ENCODE measurements at places on chromosomes 2 and 18.

DNA sequence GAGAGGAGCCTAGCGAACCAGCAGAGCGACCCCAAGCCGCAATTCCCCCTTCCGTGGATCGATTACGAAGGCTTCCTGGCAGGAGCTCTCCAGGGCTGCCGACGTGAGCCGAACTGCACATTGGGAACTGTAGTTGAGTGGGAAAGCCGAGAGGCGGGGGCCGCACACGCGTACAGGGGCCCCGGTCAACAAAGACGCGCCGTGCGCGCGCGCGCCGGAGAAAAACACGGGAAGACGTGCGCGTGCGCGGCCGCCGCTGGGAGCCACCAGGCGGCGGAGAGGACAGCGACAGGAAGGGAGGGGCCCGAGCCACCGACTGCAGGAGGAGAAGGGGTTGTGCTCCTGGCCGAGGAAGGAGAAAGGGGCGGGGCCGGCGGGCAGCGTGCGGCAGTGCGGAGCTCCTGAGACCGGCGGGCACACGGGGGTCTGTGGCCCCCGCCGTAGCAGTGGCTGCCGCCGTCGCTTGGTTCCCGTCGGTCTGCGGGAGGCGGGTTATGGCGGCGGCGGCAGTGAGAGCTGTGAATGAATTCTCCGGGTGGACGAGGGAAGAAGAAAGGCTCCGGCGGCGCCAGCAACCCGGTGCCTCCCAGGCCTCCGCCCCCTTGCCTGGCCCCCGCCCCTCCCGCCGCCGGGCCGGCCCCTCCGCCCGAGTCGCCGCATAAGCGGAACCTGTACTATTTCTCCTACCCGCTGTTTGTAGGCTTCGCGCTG lies at the start of gene SPAST:
SPAST (plus strand) TSS at position 247 of the 711 bp plus-strand sequence; CDS start at position 523, 276 bp downstream.
- peak; percentile 99 for DNase-seq

GRCh38 chr2:134413430-134413829 lies 159.6 kb downstream of the MGAT5 start:
- no peak for DNase-seq

DNA sequence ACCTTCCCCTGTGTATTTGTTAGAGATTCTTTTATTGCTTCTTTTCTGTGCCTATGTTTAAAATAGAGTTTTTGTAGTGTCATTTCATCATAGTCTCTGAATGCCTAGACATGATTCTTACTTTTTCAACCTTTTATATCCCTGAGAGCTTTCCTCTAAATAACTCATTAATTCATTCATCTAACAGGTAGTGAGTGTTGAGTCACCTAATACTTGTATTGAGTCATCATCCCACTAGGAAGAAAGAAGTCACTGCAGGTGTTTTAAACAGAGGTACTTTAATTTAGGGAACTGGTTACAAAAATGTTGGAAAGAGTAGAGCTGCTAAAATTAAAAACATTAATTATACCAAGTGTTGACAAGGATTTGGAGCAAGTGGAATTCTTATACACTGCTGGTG lies 18.5 kb upstream of the NMS start:
- DNase-seq = no peak

GRCh38 chr2:80256782-80257167 lies 47.8 kb downstream of the LRRTM1 start:
- no peak for DNase-seq
